ENCODE measurements at places on chromosomes 5 and 9.

GRCh38 chr9:6978591-6978990, 220.8 kb downstream of the KDM4C start:
- DNase-seq: no peak

- no peak for DNase-seq
Observed at GRCh38 chr5:132655821-132656773, 1.9 kb upstream of the IL13 start.

DNA sequence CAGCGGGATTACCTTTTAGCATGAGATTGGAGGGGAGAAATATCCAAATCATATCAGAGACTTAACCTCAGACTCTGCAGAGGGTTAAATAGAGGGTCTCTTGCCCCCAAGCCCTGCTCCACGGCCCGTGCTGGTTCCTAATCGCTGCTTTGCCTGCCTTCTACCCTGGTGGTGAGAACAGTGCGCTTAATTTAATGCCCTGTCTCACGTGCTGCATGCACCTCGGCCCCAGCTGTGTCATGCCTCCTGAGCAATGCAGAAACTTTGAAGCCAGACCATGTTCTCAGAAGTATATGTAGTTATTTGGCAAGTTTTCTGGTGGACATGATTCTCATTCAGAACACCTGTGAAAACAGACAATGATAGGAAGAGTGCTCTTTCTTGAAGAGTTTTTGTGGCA, 1.4 kb downstream of the OTULIN start:
- no peak for DNase-seq

GRCh38 chr9:127943731-127944144, 6.1 kb upstream of the DPM2 start:
- DNase-seq: peak; percentile 83

GRCh38 chr9:129336601-129337331, 158.7 kb upstream of the IER5L start:
- DNase-seq: no peak

- DNase-seq: no peak
Observed at GRCh38 chr9:100445161-100445902, 18.4 kb downstream of the MSANTD3 start.

GRCh38 chr9:110180511-110181434, 27.2 kb downstream of the C9orf152 start:
- no peak for DNase-seq

DNA sequence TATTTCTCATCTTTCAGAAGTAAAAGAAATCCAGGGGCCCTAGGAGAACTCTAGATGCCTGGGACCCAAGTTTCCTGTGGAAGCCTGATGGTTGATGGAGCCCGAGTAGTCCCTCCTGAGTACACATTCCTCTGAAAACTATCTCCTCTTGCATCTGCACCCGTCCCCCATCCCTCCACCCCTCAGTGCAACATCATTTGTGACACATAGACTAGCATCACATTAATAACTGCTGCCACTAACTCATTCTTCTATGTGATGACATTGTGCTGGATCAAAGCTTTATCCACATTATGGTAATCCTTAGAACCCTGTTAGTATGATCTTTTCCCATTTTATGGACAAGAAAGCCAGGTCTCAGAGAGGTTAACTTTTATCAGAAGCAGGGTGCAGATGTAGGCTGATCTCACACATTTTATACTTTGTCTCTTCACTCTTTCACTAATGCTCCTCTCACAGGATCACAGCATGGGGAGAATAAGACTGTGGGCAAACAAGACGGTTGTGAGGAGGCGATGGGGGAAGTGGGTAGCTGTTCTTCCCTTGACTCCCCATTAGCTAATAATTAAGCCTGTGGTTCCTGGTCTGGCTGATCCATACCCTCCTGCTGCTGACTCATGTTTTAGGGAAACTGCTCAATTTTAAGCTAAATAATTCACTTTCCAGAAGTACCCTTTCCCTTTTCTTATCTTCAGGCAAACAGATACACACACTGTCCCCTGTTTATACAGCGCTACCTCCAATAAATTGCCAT, 3.9 kb upstream of the HK3 start:
- DNase-seq: no peak

GRCh38 chr9:98332405-98332831, 77.0 kb upstream of the TBC1D2 start:
- DNase-seq: no peak

DNA sequence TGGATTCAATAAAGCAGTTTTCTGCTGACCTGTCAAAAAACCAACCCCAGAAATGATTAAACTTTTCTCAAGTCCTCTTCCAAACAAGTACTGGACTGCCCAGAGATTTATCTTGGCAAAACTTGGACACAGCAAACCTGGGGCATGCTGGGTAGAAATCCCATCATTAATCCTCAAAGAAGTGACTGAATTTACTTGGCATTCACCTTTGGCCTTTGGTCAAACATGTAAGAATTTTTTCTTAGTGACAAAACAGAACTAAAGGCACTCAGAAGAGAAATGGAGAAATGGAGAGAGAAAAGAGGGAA, 248.6 kb upstream of the NREP start:
- DNase-seq: no peak

DNA sequence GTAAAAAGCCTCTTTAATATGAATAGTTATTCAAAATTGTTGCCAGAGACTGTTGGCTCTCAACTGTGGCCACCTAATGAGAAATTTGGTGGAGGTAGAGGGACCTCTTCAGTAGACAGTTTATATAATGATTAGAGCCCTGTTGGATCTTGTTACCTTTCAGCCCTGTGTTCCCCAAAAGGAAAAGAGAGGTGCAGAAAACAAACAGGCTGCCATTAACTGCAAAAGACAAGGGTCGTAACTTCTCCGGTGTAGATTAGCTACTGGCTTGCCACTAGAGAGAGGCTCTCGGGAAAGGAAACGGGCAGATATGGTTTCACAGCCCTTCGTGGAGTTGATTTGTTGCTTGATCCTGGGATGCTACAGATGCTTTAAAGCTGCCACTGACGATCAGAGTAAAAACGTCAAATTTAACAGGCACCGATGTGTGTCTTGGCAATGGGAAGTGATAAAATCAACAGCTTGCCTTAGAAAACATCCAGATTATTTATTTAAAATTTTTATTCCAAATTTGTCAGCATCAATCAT, 7.8 kb downstream of the FST start:
- no peak for DNase-seq

DNA sequence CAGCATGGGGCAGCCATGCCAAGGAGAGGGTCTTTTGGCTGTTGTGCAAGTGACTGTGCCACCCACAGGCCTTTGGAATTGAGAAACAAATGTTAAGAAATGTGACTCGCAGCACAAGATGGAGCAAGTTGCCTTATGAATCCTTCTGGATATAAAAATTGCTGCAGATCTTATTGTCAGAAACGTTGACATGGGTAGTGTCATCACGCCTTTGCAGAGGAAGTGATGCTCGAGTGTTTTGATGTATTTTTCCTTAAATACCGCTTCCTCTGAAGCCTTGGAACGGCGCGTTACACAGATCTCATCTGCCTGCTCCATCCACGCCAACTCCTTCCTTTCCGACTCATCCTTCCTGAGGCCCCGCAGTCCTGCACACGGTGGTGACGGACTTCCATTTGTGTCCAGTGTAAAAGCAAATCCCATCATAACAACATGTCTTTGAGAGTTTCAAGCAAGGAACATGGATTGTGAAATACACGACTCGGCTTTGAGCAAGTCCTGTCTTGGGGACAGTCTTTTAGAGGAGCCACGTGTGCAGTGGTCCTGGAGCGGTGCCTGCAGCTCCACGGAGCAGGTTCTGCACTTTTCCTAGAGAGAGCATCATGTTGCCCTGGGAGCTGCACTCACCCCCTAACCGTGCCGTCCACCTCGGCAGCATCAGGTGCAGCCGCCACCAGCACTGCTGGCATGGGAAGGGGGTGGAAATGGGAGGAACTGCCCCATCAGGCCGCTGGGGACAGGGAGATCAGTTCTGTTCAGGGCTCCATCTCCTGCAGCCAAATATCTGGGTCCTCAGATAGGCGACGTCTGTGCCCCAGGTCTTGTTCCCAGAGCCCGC, 15.1 kb downstream of the ROPN1L start:
- peak; percentile 39 for DNase-seq

GRCh38 chr9:68552700-68553476, 12.2 kb upstream of the TMEM252 start:
- no peak for DNase-seq

DNA sequence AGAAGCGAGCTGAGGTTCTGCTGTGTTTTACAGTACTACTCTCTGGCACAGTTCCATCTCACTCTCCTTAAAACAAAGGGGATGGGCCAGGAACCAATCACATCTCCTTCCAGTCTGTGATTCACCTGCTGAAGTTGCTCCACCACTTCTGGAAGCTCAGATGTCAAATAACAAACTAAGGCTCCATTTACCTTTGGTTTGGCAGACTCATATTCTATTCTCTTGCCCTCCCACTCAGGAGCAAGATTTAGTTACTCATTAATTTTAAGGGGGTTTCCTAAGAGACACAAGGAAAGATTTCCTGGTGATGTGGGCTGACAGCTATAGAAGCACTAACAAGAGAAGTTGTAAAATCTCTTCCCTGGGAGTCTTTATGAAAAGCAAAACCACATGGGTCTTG, 37.8 kb upstream of the KIF2A start:
- DNase-seq: no peak

GRCh38 chr9:115757461-115757860, 396.1 kb upstream of the PAPPA start:
- no peak for DNase-seq

- no peak for DNase-seq
Observed at GRCh38 chr9:73223594-73223993, 71.9 kb downstream of the ANXA1 start.

GRCh38 chr9:98121058-98121457, 2.0 kb upstream of the TRIM14 start:
- DNase-seq: no peak

- peak; percentile 3 for DNase-seq
Observed at GRCh38 chr9:71944754-71945375, 33.4 kb downstream of the C9orf85 start.

DNA sequence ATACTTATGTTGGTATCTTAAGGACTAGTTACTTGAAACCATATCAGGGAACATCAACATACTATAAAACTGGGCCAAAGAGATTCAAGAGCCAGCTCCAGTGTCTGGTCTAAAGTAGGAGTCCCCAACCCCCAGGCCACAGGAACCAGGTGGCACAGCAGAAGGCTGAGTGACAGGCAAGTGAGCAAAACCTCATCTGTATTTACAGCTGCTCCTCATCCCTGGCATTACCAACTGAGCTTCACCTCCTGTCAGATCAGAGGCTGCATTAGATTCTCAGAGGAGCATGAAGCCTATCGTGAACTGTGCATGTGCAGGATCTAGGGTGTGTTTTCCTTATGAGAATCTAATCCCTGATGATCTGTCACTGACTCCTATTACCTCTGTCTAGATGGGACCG, 581.6 kb upstream of the CDH9 start:
- DNase-seq: no peak

DNA sequence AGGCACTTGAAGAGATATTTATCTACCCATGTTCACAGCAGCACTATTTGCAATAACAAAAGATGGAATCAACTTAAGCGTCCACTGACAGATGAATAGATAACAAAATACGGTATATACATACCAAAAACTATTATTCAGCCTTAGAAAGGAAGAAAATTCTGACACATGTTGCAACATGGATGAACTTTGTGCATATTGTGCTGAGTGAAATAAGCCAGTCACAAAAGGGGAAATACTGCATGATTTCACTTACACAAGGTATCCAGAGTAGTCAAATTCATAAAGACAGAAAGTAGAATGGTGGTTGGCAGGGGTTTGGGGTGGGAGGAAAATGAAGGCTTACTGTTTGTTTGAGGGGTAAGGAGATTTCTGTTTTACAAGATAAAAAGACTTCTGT, 66.0 kb downstream of the FBN2 start:
- DNase-seq: no peak

DNA sequence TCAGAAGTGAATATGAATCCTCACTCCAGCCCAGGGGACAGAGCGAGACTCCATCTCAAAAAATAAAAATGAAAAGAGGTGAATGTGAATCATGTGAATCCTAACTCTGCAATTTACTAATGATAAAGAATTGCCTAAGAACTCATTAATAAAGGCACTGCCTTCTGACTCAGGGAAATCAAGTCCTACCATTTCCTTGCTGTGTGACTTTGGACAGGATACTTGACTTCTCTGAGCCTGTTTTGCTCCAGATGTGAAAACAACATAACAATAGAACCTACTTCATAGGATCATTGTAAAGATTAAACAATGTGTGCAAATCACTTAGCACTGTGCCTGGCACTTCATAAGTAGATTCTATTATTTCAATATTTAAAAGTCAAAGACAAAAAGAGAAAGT, 15.1 kb upstream of the PWWP2A start:
- DNase-seq: no peak

GRCh38 chr5:124536333-124536732, 210.1 kb downstream of the ZNF608 start:
- DNase-seq: peak; percentile 77

Data from kidney capillary endothelial cell (primary cell).